T-cell (primary cell): ENCODE measurements at places on chromosomes 1 and 21. TPM values are rescaled to one million over a fixed set of nuclear protein-coding genes. Genes with fewer than 3 reads are reported as not detected.

Gene TP73
- total RNA-seq, result 0.16 TPM

Gene CELA3A
- 15.6 TPM for total RNA-seq

Gene KCNN3
- total RNA-seq, result 0.03 TPM

Gene RBM8A
- total RNA-seq, result 126 TPM

Gene ZNF672
- total RNA-seq, result 46.7 TPM

Gene SMCP
- not detected for total RNA-seq

Gene C21orf58
- 9.1 TPM for total RNA-seq

Gene KIAA1614
- 0.05 TPM for total RNA-seq

Gene MYOC
- not detected for total RNA-seq

Gene PTGS2
- not detected for total RNA-seq

Gene F5
- 9.7 TPM for total RNA-seq

Gene SLAMF8
- total RNA-seq, result 0.85 TPM

Gene BRDT
- total RNA-seq, result not detected
